ENCODE measurements at places on chromosomes 2 and 18.

GRCh38 chr2:79294994-79295393, 135.4 kb upstream of the REG3A start:
- DNase-seq, result no peak

GRCh38 chr2:28084564-28084963, 194.0 kb downstream of the BABAM2 start:
- DNase-seq, result no peak

GRCh38 chr2:240213476-240214421, 73.3 kb upstream of the OTOS start:
- DNase-seq, result no peak

GRCh38 chr2:9692456-9693195, 61.8 kb upstream of the YWHAQ start:
- no peak for DNase-seq

GRCh38 chr18:79380816-79381806, 14.6 kb upstream of the NFATC1 start:
- peak; percentile 69 for DNase-seq

DNA sequence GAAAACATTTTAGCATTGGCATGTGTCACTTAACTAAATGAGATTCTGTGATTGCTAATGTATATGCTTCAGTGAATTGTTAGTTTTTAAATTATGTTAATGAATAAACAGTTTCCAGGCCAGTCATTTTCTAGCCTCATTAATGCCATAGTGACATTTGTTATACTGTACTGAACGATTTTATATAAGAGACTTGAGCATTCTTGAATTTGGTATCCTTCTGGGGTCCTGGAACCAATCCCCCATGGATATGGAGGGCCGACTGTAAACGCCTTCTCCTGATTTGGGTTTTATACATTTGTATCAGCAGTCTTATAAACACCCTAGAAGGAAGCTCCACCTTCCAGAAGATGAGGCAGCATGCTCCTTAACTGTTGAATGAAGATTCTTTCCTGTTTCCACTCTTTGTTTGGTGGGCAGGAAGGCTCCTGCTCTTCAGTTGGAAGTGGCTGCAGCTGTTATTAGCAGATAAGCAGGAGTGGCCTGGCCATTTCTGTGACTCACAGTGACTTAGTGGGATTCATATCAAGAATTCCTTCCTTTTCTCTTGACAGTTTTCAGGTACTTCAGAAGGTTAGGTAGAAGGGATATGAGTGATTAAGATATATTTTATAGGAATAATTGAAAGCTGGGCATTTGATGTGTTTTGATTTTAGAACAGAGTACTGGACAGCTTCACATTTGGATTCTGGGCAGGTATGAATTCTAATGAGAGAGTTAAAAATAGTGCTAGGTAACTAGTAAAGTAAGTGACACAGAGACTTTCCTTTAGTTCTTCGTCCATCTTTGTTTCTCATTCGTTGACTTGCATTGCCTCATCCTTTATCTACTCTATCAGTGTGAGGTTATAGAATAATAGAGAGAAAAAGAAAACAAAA, 124.9 kb downstream of the PLCL1 start:
- no peak for DNase-seq

- no peak for DNase-seq
Measured at GRCh38 chr2:48120759-48121242, 214.5 kb upstream of the FBXO11 start.

DNA sequence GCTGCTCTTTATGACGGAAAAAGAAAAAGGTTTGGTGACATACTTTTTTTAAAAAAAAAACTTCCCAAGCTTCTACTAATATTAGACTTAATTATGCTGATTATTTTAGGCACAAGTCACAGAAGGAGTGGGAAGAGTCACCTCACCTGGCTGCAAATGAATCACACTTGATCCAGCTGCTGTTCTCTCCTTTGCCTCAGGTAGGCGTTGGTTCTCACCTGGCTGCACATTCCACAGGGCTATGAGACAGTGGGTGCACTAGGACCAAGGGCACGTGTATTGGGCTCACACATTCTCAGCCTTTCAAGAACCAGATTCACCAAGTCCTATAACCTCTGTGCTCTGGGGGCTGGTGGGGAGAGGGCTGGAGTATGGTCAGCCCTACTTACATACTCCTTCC, 93.3 kb downstream of the TGFA start:
- no peak for DNase-seq

GRCh38 chr2:86037141-86037794, 68.4 kb downstream of the POLR1A start:
- DNase-seq, result peak; percentile 49

DNA sequence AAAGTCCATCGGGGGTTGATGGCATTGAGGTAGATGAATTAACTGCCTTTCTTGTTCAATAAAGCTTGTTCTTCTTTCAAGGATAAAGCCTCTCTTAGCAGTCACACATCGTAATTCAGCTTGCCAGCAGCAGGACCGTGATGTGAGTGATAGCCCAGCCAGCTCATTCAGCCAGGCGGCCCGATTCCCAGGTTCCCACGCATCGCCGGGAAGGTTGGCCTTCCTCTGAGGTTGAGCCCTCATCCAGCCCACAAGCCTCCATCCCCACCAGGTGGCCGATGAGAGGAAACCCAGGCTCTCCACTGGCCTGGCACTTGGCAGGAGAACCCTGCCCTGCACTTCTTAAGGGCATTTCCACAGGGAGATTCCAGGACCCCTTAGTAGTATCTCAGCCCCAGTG, 4.7 kb downstream of the AGAP1 start:
- DNase-seq, result no peak

GRCh38 chr2:240457223-240458043, 22.0 kb downstream of the GPC1 start:
- no peak for DNase-seq

DNA sequence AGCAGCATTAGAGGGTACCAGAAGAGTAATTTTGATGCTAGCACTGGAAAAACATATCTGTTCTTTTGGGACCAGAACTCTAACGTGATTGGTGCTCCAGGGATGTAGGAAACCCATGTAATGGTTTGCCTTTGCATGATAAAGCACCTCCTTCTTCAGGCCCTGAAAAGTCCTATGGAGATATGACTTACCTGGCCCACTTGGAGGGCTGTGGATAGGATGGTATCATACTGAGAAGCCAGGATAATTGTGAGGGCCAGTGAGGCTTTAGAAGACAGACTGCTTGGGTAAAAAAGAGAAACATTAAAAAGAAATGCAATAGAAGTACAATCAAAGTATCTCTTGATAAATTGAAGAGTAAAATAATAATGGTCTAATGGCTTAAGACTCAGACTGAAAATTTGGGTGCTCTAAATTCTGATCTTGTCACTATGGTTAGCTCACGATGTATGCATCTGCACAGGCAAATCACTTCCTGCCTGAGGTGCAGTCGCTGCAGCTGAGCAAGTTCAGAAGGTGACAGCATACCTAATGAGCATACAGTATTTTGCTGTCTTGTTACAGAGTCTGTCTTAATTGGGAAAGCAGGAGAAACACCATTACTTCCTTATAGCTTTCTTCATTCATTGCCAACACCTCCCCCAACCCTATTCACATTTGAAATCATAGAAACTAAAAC, 371.5 kb downstream of the NUP35 start:
- DNase-seq, result no peak

Measured in stimulated activated effector memory CD8-positive, alpha-beta T cell treated with anti-CD3 and anti-CD28 coated beads, Interleukin-12 subunit alpha, Interleukin-12 subunit beta, amount 100 ng/mL, for 72 hours (primary cell).